ENCODE measurements at places on chromosomes 12 and 14.

- DNase-seq: no peak
Observed at GRCh38 chr12:106769546-106769945, 4.9 kb upstream of the RIC8B start.

DNA sequence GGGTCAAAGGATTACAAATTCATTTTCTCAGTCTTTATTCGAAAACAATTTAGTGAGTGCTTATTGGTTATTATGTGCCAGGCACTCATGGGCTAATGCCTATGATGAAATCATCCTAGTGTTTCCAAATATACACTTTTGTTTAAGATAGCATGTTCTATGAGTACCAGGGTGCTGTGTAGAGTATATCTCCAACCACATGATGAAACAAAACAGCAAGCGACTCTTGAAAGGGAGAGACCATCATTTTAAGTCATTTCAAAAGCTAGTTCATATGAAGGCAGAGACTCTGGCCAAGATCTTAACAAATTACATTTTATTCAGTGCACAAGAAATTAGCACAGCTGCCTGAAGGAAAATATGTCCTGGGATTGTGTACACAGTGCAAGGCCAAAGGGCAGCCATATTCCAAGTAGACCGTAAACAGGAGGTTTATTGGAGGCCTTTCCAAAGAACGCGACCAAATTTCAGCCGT is 204.2 kb downstream of the EFCAB11 start:
- no peak for DNase-seq

DNA sequence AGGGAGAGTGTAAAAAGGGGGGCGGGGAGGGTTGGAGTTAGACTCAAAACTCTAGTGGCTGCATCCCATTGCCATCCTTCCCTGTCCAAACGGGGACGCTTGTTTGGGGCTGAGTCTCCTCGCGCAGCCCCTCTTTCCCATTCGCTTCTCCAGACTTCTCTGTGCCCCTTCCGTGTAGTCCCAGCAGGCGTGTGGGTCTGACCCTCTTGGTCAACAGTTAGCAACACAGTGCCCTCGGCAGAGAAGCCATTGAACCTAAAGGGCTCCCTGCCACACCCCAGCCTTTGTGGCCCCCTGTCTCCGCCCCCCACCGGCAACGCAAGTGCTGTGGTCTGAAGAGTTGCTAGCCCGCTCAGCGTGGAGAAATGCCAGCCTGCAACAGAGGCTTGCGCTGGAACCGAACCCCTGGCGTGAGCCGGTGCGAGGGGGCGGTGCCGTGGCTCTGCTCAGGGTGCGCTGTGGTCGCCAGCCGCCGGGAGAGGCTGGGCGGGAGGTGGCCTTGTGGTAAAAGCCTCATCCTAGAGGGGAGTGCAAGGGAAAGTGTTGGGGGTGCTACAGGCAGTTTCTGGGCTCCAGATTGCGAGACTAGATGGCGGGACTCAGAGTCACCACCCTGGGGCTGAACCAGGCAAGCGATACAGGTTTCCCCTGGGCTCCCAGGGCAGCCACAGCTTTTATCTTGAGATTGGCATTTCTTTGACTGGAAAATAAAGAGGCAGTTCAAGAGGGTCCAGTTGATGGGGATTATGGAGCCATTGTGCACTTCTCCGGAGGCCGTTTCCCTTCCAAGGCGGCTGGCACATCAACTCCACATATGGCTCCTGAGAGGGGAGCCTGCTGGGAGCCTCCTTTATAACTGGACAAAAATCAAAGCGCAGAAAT is 2.1 kb downstream of the PLXNC1 start:
- no peak for DNase-seq

DNA sequence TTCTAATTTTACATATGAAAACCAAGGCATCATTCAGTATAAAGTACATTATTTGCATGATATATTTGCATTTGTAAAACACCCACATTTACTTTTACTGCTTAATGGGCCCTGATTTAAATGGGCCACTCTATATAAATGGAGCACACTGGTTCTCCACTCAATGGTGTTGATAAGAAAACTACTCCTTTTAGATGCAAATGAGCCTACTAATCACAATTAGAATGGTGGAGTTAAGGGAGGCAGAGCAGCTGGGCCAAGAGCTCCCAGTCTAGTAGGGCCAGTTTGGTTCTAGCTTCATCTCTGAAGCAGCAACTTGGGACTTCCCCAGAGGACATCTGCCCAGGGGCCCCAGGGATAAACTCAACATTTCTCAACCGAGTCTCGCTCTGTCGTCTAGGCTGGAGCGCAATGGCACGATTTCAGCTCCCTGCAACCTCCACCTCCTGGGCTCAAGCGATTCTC is 120.7 kb downstream of the FOXN3 start:
- DNase-seq: no peak

All from globus pallidus (tissue), 1 donor.